ENCODE measurements at places on chromosomes 1 and 21.

GRCh38 chr1:156065871-156066270, 4.9 kb downstream of the RAB25 start:
- DNase-seq, result no peak
- no peaks in the 10 kb centered on the region for H3K27me3 ChIP-seq
- no peak overlapping the region for H3K27ac ChIP-seq

DNA sequence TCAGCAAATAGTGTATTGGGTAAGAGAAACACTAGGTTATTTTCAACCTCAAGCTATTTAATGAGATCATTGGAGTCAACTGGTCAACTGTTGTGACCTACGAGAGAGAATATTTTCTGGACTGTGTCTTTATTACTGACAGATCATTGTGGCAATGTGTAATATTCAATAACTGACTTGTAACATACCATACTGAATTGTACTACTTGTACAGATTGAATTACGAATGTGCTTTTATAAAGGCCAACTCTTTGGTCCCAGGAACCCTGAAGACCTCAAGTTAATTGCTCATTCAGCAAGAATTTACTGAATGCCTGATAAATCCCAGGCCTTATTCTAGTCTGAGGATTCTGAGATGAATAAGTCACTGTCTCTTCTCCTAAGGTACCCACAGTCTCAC, 56.1 kb upstream of the CAMK1G start:
- H3K27ac ChIP-seq, result no peak overlapping the region
- no peaks in the 10 kb centered on the region for H3K27me3 ChIP-seq
- no peak overlapping the region for H3K4me3 ChIP-seq
- no peaks in the 10 kb centered on the region for H3K4me1 ChIP-seq

DNA sequence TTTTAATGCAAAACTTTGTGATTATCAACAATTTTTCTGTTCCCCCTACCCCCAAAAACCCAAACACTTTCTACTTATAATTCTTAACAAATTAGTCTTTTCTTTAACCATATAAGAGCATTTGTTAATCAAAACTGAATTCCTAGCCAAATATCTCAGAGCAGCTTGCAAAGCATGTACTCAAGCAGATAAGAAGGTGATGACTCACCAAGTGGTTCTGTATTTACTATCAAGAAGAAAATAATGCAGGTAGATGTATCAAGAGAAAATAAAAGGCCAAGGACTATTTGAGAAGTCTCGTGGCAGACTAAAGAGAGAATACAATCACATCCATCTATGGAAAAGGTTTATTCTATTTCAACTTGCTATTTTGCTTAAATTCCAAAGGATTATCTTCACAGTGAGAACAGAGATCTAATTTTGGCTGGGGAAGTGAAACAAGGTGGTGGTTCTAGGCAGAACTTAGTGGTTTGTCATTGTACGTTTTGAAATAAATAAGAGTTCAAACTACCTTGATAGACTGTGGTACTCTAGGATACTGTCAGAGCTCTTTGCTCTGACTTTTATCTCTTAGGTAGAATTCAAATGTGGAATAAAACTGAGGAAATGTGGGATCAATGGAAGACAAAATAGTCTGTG, 94.7 kb upstream of the NRIP1 start:
- DNase-seq, result no peak
- H3K36me3 ChIP-seq, result no peaks in the 10 kb centered on the region
- no peak overlapping the region for H3K4me3 ChIP-seq
- H3K27me3 ChIP-seq, result no peaks in the 10 kb centered on the region

- H3K4me3 ChIP-seq, result no peak overlapping the region
- H3K27ac ChIP-seq, result no peak overlapping the region
- DNase-seq, result no peak
- H3K27me3 ChIP-seq, result no peaks in the 10 kb centered on the region
Measured at GRCh38 chr1:99886841-99887240, 36.7 kb downstream of the AGL start.

- no peaks in the 10 kb centered on the region for H3K36me3 ChIP-seq
- no peak overlapping the region for H3K4me3 ChIP-seq
- H3K27ac ChIP-seq, result peak overlapping the region; percentile 90
- peak; percentile 53 for DNase-seq
Measured at GRCh38 chr1:203556047-203556851, 62.3 kb downstream of the OPTC start.

- H3K4me3 ChIP-seq, result no peak overlapping the region
- H3K36me3 ChIP-seq, result no peaks in the 10 kb centered on the region
- no peak for DNase-seq
- H3K4me1 ChIP-seq, result peaks cover 4% of the 10 kb centered on the region
- no peaks in the 10 kb centered on the region for H3K27me3 ChIP-seq
Measured at GRCh38 chr1:53547231-53547790, 88.1 kb downstream of the DMRTB1 start.

GRCh38 chr1:198444792-198445191, 95.7 kb downstream of the ATP6V1G3 start:
- no peaks in the 10 kb centered on the region for H3K36me3 ChIP-seq
- no peaks in the 10 kb centered on the region for H3K27me3 ChIP-seq
- DNase-seq, result no peak
- H3K27ac ChIP-seq, result no peak overlapping the region
- H3K4me3 ChIP-seq, result no peak overlapping the region

DNA sequence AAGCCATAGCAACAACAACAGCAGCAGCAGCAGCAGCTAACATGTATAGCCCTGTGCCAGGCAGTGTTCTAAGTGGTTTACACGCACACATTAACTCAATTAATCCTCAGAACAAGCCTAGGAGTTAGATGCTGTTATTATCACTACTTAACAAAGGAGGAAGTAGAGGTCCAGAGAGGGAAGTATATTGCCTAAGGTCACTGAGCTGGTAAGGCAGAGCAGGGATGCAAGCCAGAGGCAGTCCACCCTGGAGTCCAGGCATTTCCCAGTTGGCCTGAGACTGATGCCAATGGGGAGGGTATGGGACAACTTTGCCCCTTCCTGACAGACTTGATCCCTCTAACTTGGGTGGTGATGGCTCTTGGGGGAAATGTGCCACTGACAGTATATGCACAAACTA, 6.8 kb downstream of the CDC14A start:
- H3K27ac ChIP-seq, result peak overlapping the region; percentile 76
- no peak overlapping the region for H3K4me3 ChIP-seq
- no peaks in the 10 kb centered on the region for H3K4me1 ChIP-seq

DNA sequence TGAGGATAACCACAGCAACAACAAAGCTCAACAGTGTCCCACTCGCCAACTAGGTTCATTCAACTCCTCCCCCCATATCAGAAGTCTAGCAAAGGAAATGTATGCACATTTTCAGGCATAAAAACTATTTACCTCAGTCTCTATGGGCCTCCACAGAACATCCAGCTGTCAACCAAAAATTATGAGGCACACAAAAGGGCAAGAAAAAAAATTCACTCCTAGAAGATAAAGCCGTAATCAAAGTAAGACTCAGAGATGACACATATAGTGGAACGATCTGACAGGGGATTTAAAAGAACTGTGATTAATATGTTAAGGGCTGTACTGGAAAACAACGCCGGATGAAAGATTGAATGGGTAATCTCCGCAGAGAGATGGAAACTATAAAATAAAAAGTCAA, 158.7 kb downstream of the NTPCR start:
- no peak overlapping the region for H3K27ac ChIP-seq
- H3K4me1 ChIP-seq, result peaks cover 8% of the 10 kb centered on the region
- no peaks in the 10 kb centered on the region for H3K27me3 ChIP-seq
- H3K36me3 ChIP-seq, result no peaks in the 10 kb centered on the region

DNA sequence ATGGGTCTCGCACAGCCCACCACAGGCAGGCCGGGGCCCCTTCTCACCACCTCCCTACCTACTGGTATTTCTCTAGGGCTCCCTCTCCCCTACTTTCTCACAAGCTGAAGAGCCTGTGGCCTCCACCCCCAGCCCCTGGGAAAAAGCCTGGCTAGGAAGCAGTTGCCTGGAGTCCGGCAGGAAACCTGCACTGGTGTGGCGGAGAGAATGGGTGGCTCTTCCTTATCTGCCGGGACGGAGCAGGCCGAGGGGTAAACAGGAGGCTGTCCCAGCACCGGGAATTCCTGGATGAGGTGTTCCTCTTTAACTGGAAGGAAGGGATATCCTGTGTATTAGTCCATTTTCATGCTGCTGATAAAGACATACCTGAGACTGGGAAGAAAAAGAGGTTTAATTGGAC, 125.8 kb downstream of the TLR5 start:
- DNase-seq, result no peak
- no peaks in the 10 kb centered on the region for H3K36me3 ChIP-seq
- H3K27ac ChIP-seq, result no peak overlapping the region
- no peaks in the 10 kb centered on the region for H3K27me3 ChIP-seq
- no peak overlapping the region for H3K4me3 ChIP-seq
- H3K4me1 ChIP-seq, result no peaks in the 10 kb centered on the region

- no peaks in the 10 kb centered on the region for H3K36me3 ChIP-seq
- H3K4me3 ChIP-seq, result no peak overlapping the region
- no peak overlapping the region for H3K27ac ChIP-seq
- DNase-seq, result no peak
Measured at GRCh38 chr1:101175886-101176285, 60.9 kb upstream of the S1PR1 start.

- DNase-seq, result no peak
- peak overlapping the region; percentile 76 for H3K27ac ChIP-seq
- peaks cover 38% of the 10 kb centered on the region for H3K4me1 ChIP-seq
- no peaks in the 10 kb centered on the region for H3K36me3 ChIP-seq
- peaks cover 22% of the 10 kb centered on the region for H3K27me3 ChIP-seq
Measured at GRCh38 chr1:3155056-3155925, 86.3 kb downstream of the PRDM16 start.

- no peaks in the 10 kb centered on the region for H3K27me3 ChIP-seq
- no peak for DNase-seq
- no peaks in the 10 kb centered on the region for H3K36me3 ChIP-seq
- no peak overlapping the region for H3K27ac ChIP-seq
- H3K4me3 ChIP-seq, result no peak overlapping the region
- H3K4me1 ChIP-seq, result peaks cover 15% of the 10 kb centered on the region
Measured at GRCh38 chr1:64518692-64519481, 49.0 kb downstream of the CACHD1 start.

- no peak overlapping the region for H3K27ac ChIP-seq
- H3K4me1 ChIP-seq, result no peaks in the 10 kb centered on the region
- no peak overlapping the region for H3K4me3 ChIP-seq
- DNase-seq, result no peak
Measured at GRCh38 chr1:90435351-90435750, 281.8 kb downstream of the BARHL2 start.

- no peaks in the 10 kb centered on the region for H3K4me1 ChIP-seq
- no peak overlapping the region for H3K4me3 ChIP-seq
- no peaks in the 10 kb centered on the region for H3K36me3 ChIP-seq
- no peaks in the 10 kb centered on the region for H3K27me3 ChIP-seq
Measured at GRCh38 chr1:206982216-206982615, 12.0 kb upstream of the FCAMR start.

DNA sequence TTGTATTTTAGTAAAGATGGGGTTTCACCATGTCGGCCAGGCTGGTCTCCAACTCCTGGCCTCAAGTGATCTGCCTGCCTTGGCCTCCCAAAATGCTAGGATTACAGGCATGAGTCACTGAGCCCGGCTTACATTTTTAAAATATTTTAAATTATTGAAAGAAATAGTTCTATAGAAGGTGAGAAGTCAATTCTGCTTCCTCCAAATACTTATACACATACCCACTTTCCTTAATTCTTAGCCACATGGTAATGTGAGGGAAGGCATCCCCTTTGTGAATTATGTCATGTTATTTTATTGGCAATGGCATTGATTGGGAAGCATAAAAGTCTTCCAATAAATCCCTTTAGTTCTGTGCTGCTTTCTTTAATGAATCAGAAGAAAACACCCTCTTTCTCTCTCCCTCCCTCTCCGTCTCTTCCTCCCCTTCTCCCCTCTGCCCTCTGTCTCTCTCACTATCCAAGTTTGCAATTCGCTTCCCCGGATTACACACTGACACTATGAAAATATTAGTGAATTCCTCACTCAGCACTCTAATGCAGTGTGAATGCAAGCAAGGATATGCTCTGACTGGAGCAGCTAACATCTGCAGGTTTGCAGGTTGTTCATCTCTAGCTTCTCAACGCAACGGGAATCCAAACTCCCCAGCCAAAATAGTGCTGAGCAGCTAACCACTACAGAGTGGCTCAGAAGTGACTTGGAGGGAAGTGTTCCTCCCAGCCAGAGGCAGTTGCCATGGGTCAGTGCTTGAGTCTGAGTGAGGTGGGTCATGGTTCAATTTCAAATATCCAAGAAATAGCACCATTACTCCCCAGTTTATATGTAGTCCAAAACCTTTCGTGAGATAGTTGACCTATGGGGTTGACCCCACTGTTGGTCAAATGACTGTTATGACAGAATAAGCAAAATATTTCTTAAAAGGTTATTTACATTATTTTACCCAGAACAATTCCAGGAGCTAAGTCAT, 77.8 kb upstream of the CD55 start:
- DNase-seq, result no peak
- no peaks in the 10 kb centered on the region for H3K27me3 ChIP-seq
- H3K36me3 ChIP-seq, result no peaks in the 10 kb centered on the region
- H3K4me3 ChIP-seq, result no peak overlapping the region

DNA sequence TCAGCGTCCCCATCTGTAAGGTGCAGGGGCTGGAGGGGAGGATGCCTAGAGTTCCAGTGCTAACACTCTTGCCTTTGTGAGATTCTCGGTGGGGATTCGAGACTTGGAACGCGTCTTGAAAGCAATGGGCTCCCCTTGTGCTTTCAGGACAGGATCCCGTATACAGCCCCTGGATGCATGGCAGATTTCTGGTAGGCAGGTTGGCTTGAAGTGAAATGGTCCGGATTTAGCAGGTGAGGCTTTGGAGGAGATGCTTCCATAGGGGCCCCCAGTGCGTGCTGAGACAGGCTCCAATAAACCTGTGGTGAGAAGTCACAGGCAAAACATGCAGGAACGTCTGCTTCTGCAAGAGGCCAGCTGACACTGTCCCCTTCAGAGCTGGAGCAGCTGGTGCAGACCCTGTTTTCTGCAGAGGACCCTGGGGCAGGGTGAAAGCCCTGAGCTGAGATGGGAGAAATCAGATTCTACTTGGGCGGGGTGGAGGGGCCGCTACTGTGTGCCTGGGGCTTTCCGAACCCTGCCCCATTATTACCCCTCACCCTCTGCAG, 270.4 kb downstream of the PTPRU start:
- H3K4me1 ChIP-seq, result no peaks in the 10 kb centered on the region
- no peaks in the 10 kb centered on the region for H3K36me3 ChIP-seq
- DNase-seq, result no peak
- no peak overlapping the region for H3K27ac ChIP-seq
- H3K4me3 ChIP-seq, result no peak overlapping the region

DNA sequence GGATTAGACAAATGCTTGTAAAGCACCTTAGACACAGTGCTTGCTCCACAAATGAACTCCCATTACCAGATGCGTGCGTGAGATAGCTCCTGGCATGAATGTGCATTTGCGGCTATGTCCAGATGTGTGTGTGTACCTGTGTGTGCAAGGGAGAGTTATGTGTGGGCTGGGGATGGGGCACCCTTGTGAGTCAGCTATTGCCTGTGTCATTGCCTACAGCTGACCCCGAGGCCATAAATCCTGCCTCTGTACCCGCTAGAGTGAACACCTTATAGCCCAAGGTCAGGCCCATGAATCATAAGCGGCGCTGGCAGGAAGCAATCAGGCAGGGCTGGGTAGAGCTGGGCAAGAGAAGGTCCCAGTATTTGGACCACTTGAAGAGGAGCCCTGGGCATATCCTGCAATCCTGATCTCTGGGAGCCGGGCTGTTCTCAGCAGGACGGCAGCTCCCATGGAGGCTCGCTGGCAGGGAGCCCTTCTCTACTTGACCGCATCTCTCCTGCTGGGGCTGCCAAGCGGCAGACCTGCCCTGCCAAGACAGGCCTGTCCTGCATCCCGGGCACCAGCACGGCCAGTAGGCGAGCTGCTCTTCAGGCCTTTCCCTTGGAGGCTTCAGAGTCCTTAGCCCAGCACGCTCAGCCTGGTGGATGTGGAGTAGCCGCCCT, 86.4 kb downstream of the TMEM53 start:
- no peak for DNase-seq
- H3K4me1 ChIP-seq, result no peaks in the 10 kb centered on the region
- H3K27me3 ChIP-seq, result no peaks in the 10 kb centered on the region
- H3K36me3 ChIP-seq, result no peaks in the 10 kb centered on the region

Data from tibial nerve (tissue), 4 donors.